ENCODE measurements at places on chromosomes 12 and 14.

- no peak for DNase-seq
Measured at GRCh38 chr14:104794631-104794992, 936 bp downstream of the AKT1 start.

- DNase-seq = no peak
Measured at GRCh38 chr14:47167402-47167801, 508.0 kb downstream of the MDGA2 start.

DNA sequence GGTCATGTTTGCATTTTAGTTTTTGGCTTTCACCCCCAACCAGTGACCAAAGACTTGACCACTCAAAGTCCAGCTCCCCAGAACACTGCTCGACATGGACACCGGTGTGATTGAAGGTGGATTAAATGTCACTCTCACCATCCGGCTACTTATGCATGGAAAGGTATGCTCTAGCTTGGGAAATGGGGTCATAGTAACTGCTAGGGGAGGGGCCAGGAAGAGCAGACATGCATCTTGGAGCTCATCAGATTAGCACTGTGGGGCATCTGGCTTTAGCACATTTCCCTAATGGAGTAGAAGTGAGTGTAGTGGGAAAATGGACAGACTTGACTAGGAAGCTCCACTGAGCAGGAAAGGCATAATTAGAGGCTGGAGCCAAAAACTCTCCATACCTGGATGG lies 2.8 kb downstream of the PCBP2 start:
- no peak for DNase-seq

GRCh38 chr14:55889124-55889523 lies 229.1 kb upstream of the PELI2 start:
- DNase-seq = peak; percentile 67

DNA sequence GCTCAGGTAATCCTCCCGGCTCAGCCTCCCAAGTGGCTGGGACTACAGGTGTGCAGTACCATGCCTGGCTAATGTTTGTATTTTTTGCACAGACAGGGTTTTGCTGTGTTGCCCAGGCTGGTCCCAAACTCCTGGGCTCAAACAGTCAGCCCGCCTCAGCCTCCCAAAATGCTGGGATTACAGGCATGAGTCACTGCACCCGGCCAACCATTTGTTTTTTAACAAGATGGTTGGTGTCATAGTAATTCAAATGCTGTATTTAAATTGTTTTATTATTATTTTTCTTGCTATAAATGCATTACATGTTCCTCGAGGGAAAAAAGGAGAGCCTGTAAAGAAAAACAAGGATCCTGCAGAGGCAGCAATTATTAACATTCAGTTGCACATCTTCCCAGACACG lies 83.9 kb downstream of the EP400 start:
- DNase-seq = no peak

- DNase-seq = no peak
Measured at GRCh38 chr14:58677996-58678395, 40.2 kb downstream of the DACT1 start.

DNA sequence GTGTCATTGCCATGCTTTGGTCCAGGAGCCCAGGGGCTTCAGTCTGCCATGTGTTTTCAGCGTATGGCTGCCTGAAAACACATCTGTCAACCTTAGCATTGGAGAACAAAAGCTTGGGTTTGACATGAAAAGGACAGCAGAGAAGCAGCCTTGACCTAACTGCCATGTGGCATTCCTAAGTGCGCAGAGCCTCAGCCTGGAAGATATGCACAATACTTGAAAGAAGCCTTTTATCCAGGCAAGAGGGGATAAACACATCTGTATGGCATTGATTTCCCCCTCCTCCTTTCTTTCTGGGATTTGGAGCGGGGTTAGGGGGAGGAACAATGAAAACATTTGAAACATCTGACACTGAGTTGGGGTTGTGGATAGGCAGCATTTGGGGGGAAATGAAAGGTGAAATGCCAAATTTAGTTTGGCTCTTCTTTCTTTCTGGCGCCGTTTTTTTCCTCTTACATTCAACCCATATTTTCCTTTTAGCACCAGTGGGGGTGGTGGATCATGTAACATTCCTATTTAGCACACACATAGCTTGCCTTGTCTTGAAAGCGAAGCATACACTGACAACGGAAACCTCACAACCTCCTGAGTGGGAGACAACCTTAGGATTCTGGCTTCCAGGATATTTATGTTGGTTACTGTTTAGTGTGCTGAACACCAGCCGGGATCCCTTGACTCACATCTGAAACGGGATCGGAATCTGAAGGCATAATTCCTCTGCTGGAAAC lies 177.0 kb downstream of the C12orf75 start:
- no peak for DNase-seq

GRCh38 chr12:91914701-91915100 lies 230.9 kb downstream of the BTG1 start:
- no peak for DNase-seq

All from renal cortical epithelial cell (primary cell).